Dermis blood vessel endothelial cell (primary cell): ENCODE measurements at places on chromosomes 12 and 14. TPM values are rescaled to one million over a fixed set of nuclear protein-coding genes. Genes with fewer than 3 reads are reported as not detected.

Gene DEGS2
- 0.68 and 2.0 TPM in 2 replicates for total RNA-seq

Gene RNF212B
- total RNA-seq = not detected in 2 replicates

Gene BATF
- total RNA-seq = 2.0 and 3.2 TPM in 2 replicates

Gene TESPA1
- not detected in 2 replicates for total RNA-seq

Gene ANKRD13A
- total RNA-seq = 68.9 and 86.0 TPM in 2 replicates

Gene SLC6A12
- 0.34 TPM in 1 of 2 replicates, not detected in the other for total RNA-seq

Gene CCDC175
- not detected in 2 replicates for total RNA-seq

Gene DDN
- total RNA-seq = under 0.01 and 0.19 TPM in 2 replicates

Gene CAPRIN2
- 12.0 and 13.4 TPM in 2 replicates for total RNA-seq

Gene RND1
- total RNA-seq = 3.4 and 10.9 TPM in 2 replicates

Gene TMEM229B
- 1.1 and 1.4 TPM in 2 replicates for total RNA-seq

Gene CLEC4C
- total RNA-seq = not detected in 2 replicates

Gene ACOT2
- total RNA-seq = 22.5 and 25.6 TPM in 2 replicates

Gene TMTC1
- 12.9 and 19.2 TPM in 2 replicates for total RNA-seq

Gene DNAH10
- total RNA-seq = under 0.01 TPM in 1 of 2 replicates, not detected in the other

Gene FAM186B
- 0.19 and 0.34 TPM in 2 replicates for total RNA-seq

Gene SIX4
- total RNA-seq = 0.51 and 1.0 TPM in 2 replicates

Gene BCAT1
- 103 and 166 TPM in 2 replicates for total RNA-seq

Gene TPH2
- not detected in 2 replicates for total RNA-seq

Gene C12orf56
- under 0.01 and 0.05 TPM in 2 replicates for total RNA-seq

Gene CLMN
- total RNA-seq = 0.68 and 1.5 TPM in 2 replicates

Gene DTX1
- total RNA-seq = 1.7 and 1.9 TPM in 2 replicates

Gene MAGOHB
- 7.8 and 17.6 TPM in 2 replicates for total RNA-seq

Gene TROAP
- 4.3 and 14.6 TPM in 2 replicates for total RNA-seq

Gene ANO4
- 0.85 and 1.1 TPM in 2 replicates for total RNA-seq

Gene SLC6A13
- total RNA-seq = 0.14 and 0.17 TPM in 2 replicates

Gene PTCSC3
- total RNA-seq = not detected in 2 replicates

Gene SYT1
- 9.4 and 9.7 TPM in 2 replicates for total RNA-seq

Gene SLC38A4
- total RNA-seq = 1.2 and 7.3 TPM in 2 replicates

Gene PLCZ1
- total RNA-seq = not detected in 2 replicates

Gene NTN4
- 469 and 711 TPM in 2 replicates for total RNA-seq

Gene SPTB
- total RNA-seq = under 0.01 and 0.05 TPM in 2 replicates

Gene KIF26A
- 23.8 and 31.8 TPM in 2 replicates for total RNA-seq

Gene LAG3
- under 0.01 and 0.05 TPM in 2 replicates for total RNA-seq

Gene HCAR2
- not detected in 2 replicates for total RNA-seq
